ENCODE measurements at places on chromosomes 3 and 15.

DNA sequence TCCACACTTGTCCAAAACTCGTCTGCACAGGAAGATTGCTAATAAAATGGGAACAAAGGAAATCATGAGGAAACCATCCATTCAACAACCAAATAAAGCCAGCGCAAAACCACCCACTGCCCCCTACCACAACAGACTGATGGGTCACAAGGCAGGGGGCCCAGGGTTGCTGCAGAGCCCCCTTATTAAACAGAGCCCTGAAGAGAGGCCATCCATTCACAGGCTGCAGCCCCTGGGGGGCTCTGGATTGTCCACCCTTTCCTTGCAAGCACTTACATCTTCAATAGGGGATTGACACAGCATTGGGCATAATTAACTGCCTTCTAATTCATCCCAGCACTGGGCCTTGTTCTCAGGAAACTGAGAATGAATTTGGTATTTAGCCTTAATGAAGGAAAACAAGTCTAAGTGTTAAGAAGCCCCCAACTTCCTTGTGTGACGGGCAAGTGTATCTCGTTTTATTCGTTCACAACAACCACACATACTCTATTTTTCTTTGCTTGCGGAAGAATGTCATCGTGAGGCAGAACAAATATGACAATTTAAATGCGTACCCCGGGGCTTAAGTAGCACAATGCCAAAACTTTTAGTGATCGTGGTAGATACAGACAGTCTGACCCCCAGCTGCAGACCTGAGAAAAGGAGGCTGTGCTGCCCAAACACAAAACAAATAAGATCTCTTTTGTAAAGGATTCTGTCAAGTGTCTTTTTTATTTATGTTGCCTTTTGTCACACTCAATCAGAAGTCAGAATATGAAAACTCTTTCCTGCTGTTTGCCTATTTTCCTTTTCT, 144.0 kb downstream of the SEMA6D start:
- DNase-seq: no peak

DNA sequence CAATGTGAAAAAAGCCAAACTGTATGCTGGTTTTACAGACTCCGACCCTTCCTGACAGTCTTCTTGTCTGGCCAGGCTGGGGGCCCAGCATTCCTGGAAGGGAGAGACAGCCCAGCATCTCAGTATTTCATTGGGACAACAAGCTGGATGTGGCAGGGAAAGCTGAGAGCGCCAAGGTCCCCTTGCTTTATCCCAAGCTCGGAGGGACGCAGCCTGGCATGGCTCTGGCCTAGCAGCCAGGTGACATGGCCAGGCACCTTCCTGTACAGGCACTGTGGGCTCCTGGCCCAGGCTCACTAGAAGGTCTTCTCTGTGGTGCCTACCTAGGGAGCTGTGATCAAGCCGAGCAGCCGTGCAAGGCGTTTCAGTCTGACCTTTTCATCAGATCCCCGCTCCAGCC, 33.0 kb downstream of the UMPS start:
- DNase-seq: no peak

- no peak for DNase-seq
These were observed 76.9 kb downstream of the PIK3R4 start for GRCh38 chr3:130669740-130670139.

DNA sequence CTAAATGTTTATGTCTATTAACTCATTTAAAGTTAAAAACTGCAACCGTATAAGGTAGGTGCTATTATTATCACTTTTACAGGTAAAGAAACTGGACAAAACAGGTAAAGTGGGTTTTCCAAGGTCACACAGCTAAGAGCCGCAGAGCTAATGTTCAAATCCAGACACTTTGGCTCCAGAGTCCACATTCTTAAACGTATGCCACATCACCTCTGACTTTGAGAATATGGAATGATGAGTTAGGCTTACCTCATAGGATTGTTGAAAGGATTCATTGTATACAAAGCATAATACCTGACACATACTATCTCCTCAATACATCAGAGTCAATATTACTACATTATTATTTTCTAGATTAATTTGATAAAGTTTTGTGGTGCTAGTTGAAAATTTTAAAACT, 240.9 kb upstream of the STT3B start:
- no peak for DNase-seq

DNA sequence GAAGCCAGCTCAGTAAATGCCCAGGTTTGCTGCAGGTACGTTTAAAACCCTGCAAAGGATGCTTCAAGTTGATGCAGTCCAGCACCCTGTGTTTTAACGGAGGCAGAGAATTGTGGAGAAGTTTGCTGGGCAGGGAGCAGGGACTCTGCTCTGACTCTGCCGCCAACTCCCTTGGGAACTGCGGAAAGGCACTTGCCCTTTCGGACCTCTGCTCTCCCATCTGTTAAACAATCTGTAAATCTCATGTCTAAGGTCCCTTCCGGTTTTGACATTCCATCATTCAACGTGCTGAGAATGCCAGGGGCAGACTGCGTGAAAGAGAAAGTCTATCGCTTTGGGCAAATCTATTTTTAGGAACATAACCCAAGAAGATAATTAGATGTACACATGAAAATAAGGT, 184.5 kb downstream of the OPA1 start:
- DNase-seq: no peak

DNA sequence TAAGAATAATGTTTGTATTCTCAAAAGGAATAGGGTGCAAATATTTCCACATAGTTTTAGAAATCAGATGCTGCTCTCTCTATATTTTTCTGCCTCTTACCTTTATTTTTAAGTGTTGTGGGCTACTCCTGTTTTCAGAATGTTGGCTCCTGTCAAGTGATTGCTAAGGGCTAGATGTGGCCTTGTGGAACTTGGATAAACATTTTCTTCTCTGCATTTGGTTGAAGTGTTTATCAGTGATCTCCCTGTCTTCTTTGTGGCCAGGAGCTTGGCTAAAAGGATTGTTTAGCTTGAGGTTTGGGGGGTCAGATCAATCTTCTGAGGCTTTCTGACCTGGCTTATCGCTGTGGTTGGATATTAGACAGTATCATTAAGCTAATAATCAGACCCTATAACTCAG, 112.6 kb downstream of the TCF12 start:
- no peak for DNase-seq

- DNase-seq: no peak
These were observed at the start of gene RFTN1 for GRCh38 chr3:16513141-16514020. TSS of gene RFTN1 (minus strand) at chr3:16513699. CDS start at chr3:16493869, 19,830 bp downstream.

DNA sequence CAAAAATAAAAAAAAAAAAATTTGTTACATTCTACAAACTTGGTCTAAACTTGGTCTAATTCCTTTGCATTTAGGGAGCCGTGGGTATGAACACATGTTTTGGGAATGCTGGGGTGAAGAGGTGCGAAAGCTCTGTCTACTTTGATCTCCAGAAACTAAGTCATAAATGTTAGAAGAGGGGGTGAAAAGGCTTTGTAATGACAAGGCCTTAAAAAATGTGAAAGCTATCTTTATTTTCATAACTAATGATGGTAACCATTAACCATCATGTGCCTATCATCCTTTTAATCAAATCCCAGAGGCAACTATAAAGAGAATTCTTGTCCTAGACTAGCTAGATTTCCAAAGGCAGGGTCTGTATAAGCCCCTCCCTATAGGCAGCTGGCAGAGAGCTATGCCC, 60.9 kb downstream of the PRICKLE2 start:
- no peak for DNase-seq

GRCh38 chr15:28911310-28911931, 25.6 kb downstream of the APBA2 start:
- DNase-seq: no peak

DNA sequence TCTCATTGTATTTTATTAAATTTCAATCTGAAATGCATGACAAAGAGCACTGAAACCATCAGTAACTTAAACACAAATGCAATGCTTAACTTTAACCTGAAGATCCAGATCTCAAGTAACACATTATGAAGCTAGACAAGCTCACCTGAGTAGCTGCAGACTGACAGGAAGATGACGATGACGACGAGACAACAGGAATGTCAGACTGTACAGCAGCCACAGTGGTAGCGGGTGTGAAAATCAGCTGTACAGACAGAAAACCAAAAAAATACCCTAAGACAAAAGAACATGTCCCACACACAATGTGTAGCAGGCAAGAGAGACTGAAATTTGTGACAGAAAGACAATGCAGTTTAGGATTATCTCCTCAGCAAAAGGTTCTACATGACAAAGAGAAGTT, 36.3 kb downstream of the PHC3 start:
- no peak for DNase-seq

- no peak for DNase-seq
These were observed 460.0 kb upstream of the TBL1XR1 start for GRCh38 chr3:177657243-177657642.

- DNase-seq: no peak
These were observed 18.4 kb upstream of the RPLP1 start for GRCh38 chr15:69434238-69434637.

DNA sequence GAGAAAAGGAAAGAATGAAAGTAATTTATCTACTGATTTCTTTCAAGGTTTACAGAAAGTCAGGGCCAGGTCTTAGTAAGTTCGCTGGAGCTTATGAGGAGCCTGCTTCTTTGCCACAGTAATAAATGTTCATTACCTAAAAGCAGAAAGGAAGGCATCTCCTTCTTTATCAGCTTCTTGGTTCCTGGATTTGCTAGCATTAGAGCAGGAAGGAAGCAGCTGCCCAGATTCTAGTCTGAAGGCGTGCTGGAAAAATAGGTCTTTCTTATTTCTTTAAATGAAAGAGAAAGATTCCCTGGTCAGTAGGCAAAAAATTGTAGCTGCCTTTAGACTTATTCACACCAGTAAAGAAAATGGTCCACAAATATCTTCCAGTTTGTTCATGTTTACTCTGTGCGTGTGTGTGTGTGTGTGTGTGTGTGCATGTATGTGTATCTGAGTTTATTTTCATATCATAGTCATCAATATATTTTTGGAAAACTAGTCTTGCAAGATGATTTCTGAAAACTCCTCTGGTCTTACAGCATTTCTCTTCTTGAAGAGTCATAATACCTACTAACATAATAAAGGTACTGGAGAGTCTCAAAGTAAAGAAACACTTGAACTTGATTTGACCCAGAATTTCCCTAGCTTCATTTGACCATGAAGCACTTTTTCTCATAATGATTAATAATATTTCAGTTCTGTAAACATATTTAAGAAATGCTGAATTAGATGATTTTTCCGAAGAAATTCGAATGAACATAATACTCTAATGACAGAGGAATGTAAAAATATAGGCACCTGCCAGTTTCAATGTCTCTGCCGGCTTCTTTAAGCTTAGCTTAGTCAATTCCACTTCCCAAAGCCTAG, 255.3 kb upstream of the ZPLD1 start:
- no peak for DNase-seq

All from stimulated activated CD8-positive, alpha-beta memory T cell treated with anti-CD3 and anti-CD28 coated beads, Interleukin-15, amount 100 ng/mL, for 1 hour (primary cell).